ENCODE measurements at places on chromosomes 5 and 9.

DNA sequence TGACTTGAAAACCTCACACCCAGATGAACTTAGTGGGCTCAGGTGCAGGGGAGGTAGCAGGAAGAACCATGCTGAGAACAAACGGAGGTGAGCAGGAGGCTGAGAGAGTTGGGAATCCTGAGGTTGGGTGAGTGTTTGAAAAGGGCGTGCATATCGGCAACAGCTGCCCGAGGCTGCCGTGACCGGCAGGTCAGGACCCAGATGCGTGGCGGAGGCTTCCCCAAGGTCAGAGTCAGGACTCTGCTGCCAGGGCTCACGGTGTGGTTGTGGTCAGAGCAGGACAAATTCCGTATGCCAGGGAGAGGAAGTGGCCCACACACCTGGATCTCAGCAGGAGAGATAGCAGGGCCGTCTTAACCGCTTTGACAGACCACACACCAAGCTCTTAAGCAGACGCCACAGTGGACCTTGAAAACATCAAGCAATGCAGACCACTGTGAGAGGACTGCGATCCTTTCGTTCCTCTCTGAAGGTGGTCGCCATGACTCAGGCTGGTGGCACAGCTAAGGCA, 43.1 kb downstream of the ADAMTS16 start:
- no peak for DNase-seq

GRCh38 chr5:34652914-34653313, 3.2 kb upstream of the RAI14 start:
- DNase-seq, result no peak

DNA sequence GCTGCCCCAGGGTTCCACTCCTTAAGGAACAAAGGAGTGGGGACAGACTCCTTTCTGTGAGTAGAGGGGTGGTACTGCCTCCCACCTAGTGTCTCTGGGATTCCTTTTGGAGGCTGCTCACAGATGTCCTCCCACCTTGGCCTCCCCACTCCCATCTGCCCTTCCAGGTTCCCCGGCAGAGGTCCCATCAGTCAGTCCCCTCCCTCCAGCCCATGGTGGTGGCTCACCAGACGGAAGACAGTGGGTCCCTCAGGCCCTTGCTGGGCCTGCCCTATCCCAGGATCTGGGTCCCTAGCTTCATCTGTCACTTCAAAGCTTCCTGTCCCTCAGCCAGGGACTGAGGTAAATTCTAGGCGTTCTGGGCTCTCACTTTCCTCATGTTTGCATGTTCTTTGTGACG, 35.6 kb upstream of the NEK6 start:
- DNase-seq, result no peak

DNA sequence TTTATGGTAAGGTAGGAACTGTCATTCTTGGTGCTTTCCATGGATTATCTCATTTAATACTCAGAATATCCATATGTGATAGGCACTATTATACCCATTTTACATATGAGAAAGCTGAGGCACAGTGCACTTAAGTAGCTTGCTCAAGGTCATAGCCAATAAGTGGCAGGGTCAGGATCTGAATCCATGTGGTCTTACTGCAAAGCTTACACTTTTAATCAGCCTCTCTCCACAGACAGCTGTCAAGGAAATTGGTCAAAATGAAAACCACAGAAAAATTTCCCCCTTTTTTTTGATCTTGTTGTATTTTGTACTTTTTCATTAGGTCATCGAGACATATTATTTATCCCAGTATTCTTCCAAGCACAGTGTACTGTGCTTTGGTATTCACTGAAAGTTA, 78.5 kb downstream of the ERCC6L2 start:
- DNase-seq, result no peak

- no peak for DNase-seq
These were observed 40.3 kb upstream of the CLK4 start for GRCh38 chr5:178667101-178667500.

DNA sequence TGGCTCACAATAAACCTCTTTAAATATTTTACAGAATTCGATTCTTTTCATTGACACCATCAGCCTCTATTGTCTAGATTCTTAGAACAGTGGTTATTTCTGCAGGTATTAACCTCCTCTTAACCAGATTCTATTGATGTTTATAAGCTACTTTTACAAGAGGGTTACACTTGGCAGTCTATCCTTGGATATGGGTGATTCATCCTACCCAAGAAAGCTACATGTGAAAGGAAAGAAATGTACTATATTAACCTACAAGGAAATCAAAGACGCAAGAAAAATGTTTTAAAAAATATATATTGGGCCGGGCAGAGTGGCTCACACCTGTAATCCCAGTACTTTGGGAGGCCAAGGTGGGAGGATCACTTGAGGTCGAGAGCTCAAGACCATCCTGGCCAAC, 16.7 kb downstream of the SLC25A25 start:
- no peak for DNase-seq

- DNase-seq, result no peak
These were observed 83.7 kb upstream of the DHFR start for GRCh38 chr5:80738466-80738865.

DNA sequence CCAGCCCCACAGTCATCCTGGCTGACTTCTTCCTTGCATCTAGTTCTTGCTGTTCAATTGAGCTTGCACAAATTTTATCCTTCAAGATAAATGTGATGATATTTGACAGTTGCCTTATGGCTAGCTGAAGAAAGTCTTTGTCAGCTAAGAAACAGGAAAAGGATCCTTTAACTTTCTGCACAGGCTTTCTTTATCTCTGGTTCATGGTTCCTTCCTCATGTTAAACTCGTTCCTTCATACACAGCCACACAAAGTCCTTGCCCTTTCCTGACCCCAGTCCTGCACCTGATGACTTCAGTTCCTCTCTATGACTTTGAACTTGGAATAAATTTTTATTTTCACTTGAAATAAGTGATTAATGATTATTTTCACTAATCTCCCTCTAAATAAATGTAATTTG, 132.5 kb upstream of the PRSS3 start:
- DNase-seq, result no peak

DNA sequence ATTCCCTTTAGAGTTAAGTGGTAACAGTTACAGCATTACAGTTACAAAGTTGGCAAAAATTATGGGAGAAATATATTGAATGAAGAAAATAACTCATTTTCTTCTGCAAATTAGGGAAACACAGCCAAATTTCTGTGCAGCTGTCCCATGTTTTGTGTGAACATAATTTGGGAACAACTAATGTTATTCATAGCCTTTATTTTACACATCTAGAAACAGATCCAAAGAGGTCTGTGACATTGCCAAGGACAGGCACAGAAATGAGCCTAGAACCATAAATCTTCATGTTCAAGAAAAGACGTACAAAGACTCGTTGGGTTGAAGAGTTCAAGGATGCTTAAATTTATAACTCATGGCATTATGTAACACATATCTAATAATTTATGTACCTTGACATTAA, 114.1 kb upstream of the TXNDC8 start:
- no peak for DNase-seq

DNA sequence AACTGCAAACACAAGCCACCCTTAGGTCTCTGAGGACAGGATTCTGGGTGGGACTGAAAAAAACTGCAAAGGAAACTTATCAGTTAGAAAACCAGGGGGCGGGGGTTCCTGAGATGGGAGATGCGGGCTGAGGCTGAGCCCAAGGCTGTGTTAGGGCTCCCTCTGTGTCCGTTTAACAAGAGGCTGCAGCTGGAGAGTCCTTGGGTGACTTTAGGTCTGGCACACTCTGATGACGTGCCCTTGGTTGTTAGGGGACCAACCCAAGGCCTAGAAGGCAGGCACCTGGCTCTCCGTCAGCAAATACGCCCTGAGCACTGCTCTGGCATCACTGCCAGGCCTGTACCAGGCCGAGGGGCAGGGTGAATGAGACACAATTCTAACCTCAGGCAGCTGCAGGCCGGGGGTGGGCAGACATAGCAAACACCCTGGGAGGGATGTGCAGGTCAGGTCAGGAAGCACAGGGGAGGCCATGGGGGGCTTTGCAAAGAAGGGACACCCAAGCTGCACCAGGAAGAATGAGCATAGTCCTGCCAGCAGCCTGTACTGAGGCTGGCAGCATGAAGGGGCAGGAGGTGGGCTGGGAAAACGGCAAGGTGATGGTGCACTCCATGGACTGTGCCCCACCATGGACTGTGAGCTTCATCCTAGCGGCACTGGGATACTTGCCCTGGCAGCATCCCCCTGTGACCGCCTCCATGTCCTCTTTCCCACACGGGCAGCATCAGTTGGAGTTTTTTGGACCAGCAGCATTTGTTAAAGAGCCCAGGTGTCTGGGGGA, 137.9 kb downstream of the GABBR2 start:
- DNase-seq, result no peak

GRCh38 chr5:169637549-169638121, 560 bp downstream of the DOCK2 start:
- no peak for DNase-seq

GRCh38 chr9:121870271-121870670, 218.8 kb downstream of the DAB2IP start:
- DNase-seq, result no peak

DNA sequence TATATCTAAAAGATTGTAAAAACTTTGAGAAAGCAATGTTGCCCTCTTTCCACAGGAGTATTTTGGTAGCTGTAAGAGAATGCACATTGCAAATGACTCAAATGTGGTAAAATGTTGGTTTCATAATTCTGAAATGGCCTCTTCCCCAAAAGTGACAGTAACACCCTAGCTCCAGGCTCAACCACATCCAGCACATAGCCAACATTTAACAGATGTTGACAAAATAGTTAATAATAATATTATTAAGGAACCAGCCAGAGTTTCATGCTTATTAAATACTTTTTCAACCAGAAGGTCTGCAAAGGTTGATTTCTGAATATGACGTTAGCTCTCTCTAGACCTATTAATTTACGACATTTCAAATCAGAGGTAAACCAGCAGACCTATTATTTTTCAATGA, 1.3 kb downstream of the ANXA1 start:
- DNase-seq, result no peak

GRCh38 chr5:68440651-68441050, 225.1 kb downstream of the PIK3R1 start:
- no peak for DNase-seq

DNA sequence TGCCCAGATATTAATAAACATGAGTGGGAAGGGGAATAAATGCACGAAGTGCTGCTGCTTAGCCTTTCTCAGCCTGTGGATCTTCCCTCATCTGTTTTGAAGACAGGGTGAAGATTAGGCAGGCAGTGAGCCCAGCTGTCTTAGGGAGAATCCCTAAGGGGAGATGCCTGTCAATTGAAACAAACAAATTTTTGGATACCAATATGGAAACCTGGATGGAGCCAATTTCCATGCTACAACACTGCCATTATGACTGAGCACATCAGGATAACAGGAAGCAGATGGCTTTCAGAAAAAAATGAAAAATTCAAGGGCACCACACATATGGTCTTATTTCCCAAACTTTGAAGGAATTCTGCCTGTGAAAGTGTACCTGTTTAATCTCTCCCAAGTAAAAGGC, 80.3 kb downstream of the HMHB1 start:
- no peak for DNase-seq

DNA sequence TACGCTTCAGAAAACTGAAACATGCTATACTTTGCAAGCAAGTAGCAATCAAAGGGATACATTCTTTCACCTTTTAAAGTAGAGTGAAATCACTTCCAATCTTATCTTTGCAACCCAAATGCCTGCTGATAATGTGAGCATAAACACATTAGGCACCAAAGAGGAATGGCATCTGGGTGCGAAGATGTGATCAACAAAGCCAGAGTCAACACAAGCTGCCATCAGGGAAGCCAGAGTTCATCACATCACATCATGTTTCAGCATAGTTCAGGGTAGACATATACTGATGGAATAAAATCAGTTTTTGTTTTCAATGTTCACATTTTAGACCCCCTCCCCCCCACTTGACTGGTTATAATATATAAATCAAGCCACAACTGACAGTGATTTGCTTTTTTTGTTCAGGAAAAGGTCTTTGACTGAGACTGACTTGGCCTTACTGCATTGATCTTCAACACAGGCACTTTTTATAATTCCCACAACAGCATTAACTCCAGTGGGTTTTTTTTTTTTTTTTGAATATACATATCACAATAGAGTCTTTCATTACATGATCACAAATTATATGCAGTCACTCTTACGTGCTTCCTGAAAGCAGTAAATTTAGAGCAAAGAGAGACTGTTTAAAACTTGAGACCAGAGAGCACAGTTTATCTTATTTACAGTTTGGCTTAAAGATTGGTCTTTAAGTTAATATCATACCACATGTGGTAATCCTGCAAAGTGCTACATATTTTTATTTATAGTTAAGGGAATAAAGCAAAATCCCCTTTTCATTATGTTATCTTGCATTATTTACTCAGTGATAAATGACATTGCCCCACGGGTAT, 20.3 kb downstream of the AOPEP start:
- no peak for DNase-seq

GRCh38 chr9:91783876-91784672, 166.0 kb downstream of the ROR2 start:
- DNase-seq, result no peak

- DNase-seq, result no peak
These were observed 95.8 kb downstream of the CDK5RAP2 start for GRCh38 chr9:120484162-120484561.

GRCh38 chr5:86917117-86917579, 299.4 kb downstream of the COX7C start:
- no peak for DNase-seq

Measured in NCI-H146 (cell line).